Mesothelial cell of epicardium (in vitro differentiated cells): ENCODE measurements at places on chromosomes 12 and 14. TPM values are rescaled to one million over a fixed set of nuclear protein-coding genes. Genes with fewer than 3 reads are reported as not detected.

Gene NFATC4
- total RNA-seq, result 291 to 298 TPM (median 292 TPM) in 3 replicates

Gene ASCL1
- total RNA-seq, result not detected in 3 replicates

Gene ARG2
- total RNA-seq, result 2.5 to 4.5 TPM (median 2.9 TPM) in 3 replicates

Gene OTOGL
- 0.45 to 0.60 TPM (median 0.51 TPM) in 3 replicates for total RNA-seq

Gene RNF41
- total RNA-seq, result 47.1 to 49.6 TPM (median 48.1 TPM) in 3 replicates

Gene GPR68
- total RNA-seq, result 0.79 to 1.2 TPM (median 1.1 TPM) in 3 replicates

Gene ST8SIA1
- total RNA-seq, result 1.2 to 2.2 TPM (median 1.7 TPM) in 3 replicates

Gene DDX54
- 66.7 to 74.5 TPM (median 69.0 TPM) in 3 replicates for total RNA-seq

Gene TMEM132D
- 0.05 to 0.11 TPM (median 0.07 TPM) in 3 replicates for total RNA-seq

Gene PLEKHG3
- 141 to 142 TPM (median 142 TPM) in 3 replicates for total RNA-seq

Gene KITLG
- total RNA-seq, result 13.0 to 14.4 TPM (median 13.9 TPM) in 3 replicates

Gene CREBL2
- total RNA-seq, result 7.9 to 8.5 TPM (median 8.0 TPM) in 3 replicates

Gene NINJ2
- total RNA-seq, result 0.69 to 1.6 TPM (median 1.1 TPM) in 3 replicates

Gene C12orf50
- total RNA-seq, result 0.07 to 0.22 TPM (median 0.13 TPM) in 3 replicates

Gene RTN1
- total RNA-seq, result 0.34 to 0.78 TPM (median 0.53 TPM) in 3 replicates

Gene KRT3
- 0.50 to 0.78 TPM (median 0.75 TPM) in 3 replicates for total RNA-seq

Gene OS9
- total RNA-seq, result 160 to 167 TPM (median 166 TPM) in 3 replicates

Gene CHGA
- not detected in 3 replicates for total RNA-seq

Gene MYO1A
- 0.22 to 0.59 TPM (median 0.27 TPM) in 3 replicates for total RNA-seq

Gene LRTM2
- 0.45 to 0.47 TPM in 2 of 3 replicates, not detected in the other for total RNA-seq

Gene DNAJC22
- 13.2 to 15.3 TPM (median 14.4 TPM) in 3 replicates for total RNA-seq

Gene KCNA5
- total RNA-seq, result 0.60 to 0.86 TPM (median 0.80 TPM) in 3 replicates

Gene ASPG
- total RNA-seq, result 3.3 to 4.0 TPM (median 3.6 TPM) in 3 replicates

Gene KCNC2
- total RNA-seq, result 0.97 to 1.6 TPM (median 1.4 TPM) in 3 replicates

Gene RNASE3
- not detected in 3 replicates for total RNA-seq

Gene CELA1
- total RNA-seq, result not detected in 3 replicates

Gene CPNE6
- total RNA-seq, result not detected in 3 replicates

Gene KCNK13
- not detected in 3 replicates for total RNA-seq

Gene LRRC10
- total RNA-seq, result not detected in 3 replicates

Gene PKP2
- total RNA-seq, result 65.3 to 69.5 TPM (median 67.3 TPM) in 3 replicates

Gene PSME2
- 143 to 149 TPM (median 148 TPM) in 3 replicates for total RNA-seq

Gene CTSG
- not detected in 3 replicates for total RNA-seq
